ENCODE measurements at places on chromosomes 6 and 20.
A peak's percentile ranks its signal among the peaks of the same experiment; 100 is the strongest.

- no peak for ATAC-seq
These were observed 157.2 kb downstream of the CDH26 start for GRCh38 chr20:60115451-60115850.

GRCh38 chr6:167102318-167102717 lies 20.6 kb upstream of the CCR6 start:
- ATAC-seq: no peak

- ATAC-seq: peak; percentile 95
These were observed 189.4 kb upstream of the RREB1 start for GRCh38 chr6:6918216-6918983.

DNA sequence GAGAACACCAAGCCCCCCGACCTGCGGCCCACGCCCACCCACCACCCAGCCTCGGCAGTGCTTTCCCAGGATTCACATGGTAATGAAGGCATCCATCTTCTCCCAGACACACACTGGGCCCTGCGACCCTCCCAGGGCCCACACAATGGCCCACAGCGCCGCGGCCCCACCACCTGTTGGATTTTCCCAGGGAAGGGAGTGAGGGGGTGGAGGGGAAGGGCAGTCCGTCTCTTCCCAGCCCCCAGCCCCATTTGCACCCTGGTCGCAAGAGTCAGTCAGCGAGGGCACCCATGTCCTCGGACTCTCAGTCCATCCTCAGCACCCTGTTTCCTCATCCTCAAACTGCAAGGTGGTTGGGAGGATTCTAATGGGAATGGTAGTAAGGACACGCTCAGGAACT lies 23.7 kb upstream of the ID1 start:
- ATAC-seq: no peak

DNA sequence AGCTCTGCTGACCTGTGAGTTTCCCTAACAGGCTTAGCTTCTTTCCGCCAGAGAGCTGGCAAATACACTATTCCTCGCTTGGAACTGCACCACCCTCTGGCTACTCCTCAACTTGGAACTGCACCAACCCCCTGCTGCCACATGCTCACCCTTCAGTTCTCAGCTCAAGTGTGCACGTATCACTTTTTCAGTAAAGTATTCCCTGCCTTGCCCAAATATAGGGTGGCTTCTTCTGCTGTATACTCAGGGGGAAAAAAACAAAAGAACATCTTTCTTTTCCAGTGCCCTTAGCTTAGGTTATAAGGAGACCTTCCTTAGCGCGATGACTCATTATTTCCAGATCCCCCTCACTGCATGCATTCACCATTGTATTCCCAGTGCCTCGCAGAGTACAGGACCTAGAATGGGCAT lies 21.2 kb downstream of the GNAS-AS1 start:
- no peak for ATAC-seq

DNA sequence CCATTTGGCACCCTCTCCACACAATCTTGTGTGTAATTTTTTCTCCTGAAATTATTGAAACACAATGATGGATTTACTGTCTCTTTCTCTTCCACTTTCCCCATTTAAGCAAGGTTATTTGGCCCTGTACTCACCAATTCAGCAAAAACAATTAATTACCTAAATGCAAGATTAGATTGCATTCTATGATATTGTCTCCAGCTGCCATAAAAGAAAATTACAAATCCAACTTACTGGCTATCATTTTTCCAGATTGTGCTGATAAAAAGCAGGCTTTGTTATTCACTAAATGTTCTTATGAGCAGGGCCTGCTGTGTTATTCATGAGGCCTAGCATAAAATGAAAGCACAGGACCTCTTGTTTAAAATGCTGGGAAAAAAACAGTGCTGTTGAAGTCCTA lies 95.8 kb upstream of the IRAK1BP1 start:
- ATAC-seq: no peak

- ATAC-seq: peak; percentile 8
These were observed 525 bp downstream of the PNRC1 start for GRCh38 chr6:89081129-89081422.

DNA sequence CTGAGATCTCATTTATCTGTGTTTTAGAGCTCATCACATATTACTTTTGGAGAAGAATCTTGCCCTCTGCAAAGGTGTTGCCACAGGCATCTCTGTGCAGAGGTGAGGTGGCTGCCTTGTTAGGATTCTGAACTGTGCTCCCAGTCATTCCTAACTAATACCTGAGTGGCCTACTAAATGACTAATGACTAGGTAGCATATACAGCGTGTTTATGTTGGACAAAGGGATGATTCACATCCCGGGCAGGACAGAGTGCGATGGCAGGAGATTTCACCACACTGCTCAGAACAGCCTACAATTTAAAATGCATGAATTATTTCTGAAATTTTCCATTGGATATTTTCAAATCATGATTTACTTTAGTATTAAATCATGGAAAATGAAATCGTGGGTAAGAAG lies 23.1 kb upstream of the CGA start:
- ATAC-seq: no peak

- no peak for ATAC-seq
These were observed 107.4 kb upstream of the TENT5A start for GRCh38 chr6:81859884-81860283.

DNA sequence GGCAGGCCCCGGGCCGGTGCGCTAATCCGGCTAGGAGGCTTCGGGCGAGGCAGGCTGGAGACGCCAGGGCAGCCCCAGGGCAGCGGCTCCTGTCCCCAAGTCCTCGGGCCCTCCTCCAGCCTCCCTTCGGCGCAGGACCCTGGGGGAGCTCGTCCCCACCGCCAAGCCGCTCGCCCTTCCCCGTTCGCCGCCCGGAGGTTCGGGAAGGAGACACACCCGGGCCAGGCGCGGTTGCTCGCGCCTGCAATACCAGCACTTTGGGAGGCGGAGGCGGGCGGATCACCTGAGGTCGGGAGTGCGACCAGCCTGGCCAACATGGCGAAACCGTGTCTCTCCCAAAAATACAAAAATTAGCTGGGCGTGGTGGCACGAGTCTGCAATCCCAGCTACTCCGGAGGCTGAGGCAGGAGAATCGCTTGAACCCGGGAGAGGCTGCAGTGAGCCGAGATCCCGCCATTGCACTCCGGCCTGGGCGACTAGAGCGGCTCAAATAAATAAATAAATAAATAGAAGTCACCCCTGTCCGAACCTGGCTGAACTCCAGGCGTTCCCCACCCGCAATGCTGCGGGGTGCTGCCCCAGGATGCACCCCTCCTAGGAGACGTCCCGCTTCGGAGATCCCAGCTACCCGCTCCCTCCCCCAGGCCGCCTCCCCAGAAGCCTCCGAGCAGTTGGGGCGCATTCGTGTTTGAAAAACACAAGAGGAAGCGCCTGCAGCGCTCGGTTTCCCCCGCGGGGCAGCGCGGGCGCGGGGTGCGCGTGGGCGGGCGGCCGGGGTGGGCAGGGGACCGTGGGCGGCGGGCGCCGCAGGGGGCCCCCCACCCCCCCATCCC lies 27.5 kb downstream of the SERPINB9 start:
- peak; percentile 31 for ATAC-seq

GRCh38 chr6:5435449-5435848 lies 174.1 kb downstream of the FARS2 start:
- no peak for ATAC-seq

- ATAC-seq: no peak
These were observed 37.4 kb upstream of the SYNDIG1 start for GRCh38 chr20:24432046-24432442.

GRCh38 chr6:81754906-81755305 lies 2.4 kb upstream of the TENT5A start:
- no peak for ATAC-seq

- ATAC-seq: no peak
These were observed 60.0 kb downstream of the NPEPL1 start for GRCh38 chr20:58752565-58752964.
